ENCODE measurements at places on chromosomes 1 and 21. TPM values are rescaled to one million over a fixed set of nuclear protein-coding genes. Genes with fewer than 3 reads are reported as not detected.

The CAMK1G gene
- polyA plus RNA-seq: 0.32 TPM

The ANGPTL3 gene
- 0.16 TPM for polyA plus RNA-seq

The C8A gene
- polyA plus RNA-seq: not detected

The GBP6 gene
- polyA plus RNA-seq: not detected

Data from GM23338 (cell line).